ENCODE measurements at places on chromosomes 6 and 20.
A peak's percentile ranks its signal among the peaks of the same experiment; 100 is the strongest.

DNA sequence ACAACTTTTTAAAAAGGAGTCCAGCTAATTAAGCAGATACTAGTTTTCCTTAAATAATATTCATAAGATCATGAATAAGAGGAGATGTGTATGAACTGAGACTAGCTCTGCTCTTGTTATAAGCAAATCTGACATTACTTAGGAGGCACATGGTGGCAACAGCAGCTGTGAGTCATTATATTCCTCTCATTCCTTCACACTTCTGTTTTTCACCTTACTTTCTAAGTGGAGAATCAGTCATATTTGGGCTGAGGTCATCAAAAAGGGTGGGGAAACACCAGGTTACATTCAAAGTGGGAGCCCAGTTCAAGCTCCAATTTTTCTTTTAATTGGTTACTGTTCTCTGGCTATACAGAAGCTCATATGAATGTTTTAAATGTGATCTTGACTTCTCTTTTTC lies 6.0 kb upstream of the RIPPLY2 start:
- DNase-seq: no peak

DNA sequence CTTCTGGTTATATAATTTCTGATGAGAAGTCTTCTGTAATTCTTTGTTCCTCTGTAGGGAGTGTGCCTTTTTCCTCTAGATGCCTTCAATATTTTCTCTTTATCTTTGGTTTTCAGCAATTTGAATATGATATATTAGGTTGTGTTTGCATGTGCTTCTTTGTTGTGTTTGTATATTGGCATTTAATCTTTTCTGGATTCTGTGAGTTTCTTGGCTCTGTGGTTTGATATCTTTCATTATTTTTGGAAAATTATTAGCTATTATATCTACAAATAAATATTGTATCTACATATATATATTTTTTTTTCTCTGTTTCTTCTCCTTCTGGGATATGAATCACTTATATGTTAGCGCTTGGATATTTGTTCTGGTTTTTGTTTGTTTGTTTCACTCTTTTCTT lies 9.1 kb upstream of the DBNDD2 start:
- no peak for DNase-seq

DNA sequence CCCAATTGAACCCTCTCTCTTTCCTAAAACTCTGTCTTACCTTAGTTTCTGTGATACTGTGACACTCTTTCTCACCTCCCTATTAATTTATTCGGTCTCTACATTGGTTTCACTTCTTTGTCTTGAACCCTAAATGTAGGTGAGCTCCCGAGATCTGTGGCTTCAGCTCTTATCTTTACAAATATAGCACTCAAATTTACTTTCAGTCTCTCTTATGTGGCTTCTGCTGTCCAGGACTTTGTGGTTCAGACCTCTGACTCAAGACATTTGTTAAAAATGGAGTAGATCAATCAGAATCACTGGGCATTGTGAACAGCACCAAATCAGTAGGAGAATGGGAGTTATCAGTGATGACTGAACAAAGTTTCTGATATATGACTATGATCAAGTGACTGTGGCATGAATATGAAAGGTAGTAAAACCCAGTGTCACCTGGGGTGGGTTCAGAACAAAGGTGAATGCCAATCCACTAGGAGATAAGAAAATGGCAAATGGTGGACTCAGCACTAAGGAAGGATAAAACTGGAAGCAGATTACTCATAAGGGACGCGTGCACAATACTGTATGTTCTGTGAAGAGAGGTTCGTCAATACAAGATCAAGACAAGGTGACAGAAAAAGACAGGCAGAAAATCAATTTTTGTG lies 27.2 kb downstream of the IL17F start:
- no peak for DNase-seq

DNA sequence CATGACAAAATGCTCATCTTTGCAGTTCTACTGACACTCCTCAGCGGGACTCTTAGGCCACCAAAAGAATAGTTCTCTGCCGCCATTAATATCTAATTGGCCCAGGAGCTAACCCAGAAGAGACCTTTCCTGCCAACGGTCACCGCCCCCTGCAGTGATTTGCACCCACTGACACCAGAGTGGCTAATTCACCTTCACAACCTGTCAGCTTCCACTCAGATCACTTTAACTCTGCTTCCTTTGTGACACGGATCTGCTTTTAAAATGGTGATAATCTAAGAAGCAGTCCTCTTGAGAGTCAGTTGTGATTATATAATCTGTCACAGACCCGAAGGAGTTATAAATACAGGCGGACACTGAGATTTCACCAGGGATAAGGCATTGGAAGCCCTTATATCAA lies 172.8 kb downstream of the FRK start:
- DNase-seq: no peak

DNA sequence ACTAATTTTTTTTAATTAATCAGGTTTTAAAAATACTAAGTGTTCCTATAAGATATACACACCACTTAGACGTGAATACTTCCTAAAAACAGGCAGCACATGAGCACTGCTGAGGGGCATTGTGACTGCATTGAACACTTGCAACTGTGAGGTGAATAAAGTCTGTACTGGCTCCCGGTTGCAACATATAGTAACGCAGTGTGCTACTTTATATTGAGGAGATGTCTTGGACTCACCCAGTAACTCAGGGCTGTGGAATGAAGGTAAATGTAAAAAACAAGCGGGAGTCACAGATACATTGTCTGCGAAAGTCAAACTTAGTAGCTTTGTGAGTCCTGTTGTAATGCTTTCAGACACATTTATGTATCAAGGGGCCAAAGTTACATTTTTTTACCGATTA lies 17.0 kb upstream of the HLA-A start:
- no peak for DNase-seq

DNA sequence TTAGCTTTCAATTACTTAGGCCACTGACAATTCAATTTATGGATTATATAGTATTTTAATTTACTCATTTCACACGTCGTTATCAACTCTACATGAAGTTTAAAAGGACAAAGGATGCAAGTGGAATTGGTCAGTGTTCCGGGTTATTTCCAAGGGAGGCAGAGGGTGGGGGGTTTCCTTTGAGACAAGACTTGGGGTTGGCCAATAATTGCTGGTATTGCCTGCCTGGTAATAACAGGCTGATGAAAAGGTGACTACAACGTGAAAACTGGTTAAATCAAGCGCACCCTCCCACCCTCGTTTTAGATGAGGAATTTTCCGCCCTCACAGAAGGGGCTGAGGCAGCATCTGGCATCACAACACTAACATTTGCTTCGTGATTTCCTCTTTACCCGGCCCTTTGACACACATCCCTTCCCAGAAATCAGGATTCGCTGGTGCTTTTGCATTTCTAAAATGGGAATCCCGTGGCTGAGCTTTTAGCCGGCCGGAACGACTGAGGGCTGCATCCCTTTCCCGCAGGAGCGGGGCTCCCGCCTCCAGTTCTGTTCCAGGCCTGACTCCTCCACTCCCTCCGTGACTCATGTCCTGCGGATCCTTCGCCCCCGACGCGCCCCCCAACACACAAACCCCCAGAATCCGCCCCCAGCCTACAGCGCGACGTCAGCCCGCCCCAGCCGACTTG lies 999 bp upstream of the PIM1 start:
- DNase-seq: no peak

DNA sequence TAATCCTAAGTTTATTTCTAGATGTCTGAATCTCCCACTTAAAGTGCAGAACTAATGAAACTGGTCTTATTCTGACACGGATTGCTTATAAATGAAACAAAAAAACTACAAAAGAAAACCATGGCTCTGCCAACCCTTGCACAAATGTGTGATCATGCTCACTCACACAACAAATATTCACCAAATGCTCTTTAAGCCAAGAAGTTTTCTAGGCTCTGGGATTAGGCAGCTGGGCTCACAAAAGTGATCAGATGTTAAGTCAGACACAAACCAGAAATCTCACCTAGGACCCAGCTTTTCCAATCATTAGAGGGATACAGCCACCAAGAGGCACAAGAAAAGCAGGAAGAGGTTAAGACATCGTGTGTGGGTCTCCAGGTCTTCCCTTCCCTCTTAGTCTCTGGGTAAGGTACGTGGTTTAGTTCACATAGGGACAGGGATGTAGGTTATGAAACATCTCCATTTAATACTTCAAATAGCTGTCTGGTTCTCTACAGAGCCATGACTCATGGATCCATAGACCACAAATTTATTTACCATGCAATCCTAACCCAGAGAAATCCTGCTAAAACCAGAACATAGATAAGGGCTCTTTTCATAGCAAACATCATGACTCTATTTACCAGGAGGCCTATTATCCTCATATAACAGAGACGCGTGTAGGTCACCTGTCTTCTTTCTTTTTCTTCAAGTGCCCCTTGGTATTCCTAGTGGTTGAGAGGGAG lies 165.2 kb downstream of the WDR27 start:
- no peak for DNase-seq

- DNase-seq: peak; percentile 20
These were observed 42.2 kb downstream of the VSTM2L start for GRCh38 chr20:37945091-37945547.

GRCh38 chr20:49559411-49560081 lies 8.4 kb downstream of the PTGIS start:
- DNase-seq: no peak

DNA sequence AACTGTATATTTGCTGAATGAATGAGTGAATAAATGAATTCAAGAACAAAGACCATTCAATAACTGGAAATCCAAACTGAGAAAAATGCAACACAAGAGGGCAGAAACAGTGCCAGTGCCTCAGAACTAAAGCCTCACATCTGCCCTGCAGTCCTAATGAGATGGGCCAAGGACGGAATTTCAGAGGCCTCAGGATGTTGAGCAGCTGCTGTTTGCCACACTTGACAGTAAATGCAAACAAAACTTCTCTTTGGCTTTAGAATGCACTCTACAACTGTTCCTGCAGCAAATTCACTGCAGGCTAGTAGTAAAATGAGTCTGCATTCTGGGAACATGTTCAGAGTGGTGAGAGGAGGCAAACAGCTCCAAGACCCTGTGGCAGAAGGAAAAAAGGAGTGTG lies 177.6 kb upstream of the LRFN2 start:
- no peak for DNase-seq

GRCh38 chr20:31943052-31943471 lies 8.8 kb downstream of the PDRG1 start:
- no peak for DNase-seq

DNA sequence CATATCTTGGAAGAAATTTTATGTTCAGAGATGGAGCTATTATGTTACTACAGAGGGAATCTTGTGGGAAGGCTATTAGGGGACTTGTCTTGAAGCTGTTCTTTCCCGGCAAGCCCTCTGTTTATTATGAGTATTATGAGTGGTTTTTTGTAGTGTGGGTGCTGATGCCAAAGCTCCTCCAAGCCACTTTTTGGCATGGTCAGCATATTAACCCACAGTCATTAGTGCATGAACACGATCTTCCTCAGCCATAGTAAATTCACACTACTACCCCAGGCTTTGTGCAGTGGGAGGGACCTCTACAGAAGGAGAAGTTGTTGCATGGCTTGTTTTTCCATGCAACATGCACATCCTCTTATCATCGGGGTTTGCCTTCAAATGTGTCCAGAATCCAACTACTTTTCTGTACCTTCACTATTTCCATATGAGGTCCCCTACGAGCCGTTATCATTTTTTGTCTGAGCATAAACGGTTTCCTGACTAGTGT lies 6.5 kb upstream of the BMP6 start:
- no peak for DNase-seq

DNA sequence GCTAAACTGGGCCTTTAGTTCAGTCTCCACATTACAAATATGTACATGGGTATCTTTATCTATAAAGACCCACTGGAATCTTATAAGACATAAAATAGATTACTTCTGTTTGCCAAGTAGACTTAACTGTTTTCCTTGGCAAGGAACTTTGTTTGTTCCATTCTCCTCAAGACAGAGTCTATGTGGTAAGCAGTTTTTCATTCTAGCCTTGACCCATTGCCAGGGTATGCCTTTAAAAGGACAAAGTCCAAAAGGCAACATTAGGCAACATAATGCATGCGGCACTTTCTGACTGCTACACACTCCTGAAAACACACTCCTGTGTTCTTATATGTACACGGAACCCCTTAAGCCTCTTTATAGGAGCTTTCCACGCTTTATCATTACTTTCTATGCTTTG lies 20.4 kb downstream of the VNN1 start:
- DNase-seq: no peak

- peak; percentile 58 for DNase-seq
These were observed 438.4 kb upstream of the SPTLC3 start for GRCh38 chr20:12570371-12570770.

DNA sequence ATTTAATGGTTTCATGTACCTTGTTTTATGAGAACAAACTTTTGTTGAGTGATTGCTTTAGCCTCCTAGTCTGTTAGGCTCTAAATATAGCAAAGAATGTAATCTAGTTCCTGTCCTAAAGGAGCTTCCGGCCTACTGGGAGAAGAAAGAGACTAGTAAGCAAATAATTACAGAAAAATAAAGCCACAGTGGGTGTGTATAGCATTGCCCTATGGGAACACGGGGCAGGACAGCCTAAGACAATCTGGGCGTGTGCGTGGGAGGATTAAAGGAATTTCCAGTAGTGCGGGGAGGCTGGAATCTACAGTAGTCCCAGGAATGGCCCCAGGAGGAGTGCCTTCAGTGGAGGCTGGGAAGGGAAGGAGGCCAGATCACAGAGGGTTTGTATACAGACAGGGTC lies 98.1 kb upstream of the AKAP12 start:
- DNase-seq: no peak

GRCh38 chr6:116088946-116089345 lies 11.7 kb upstream of the NT5DC1 start:
- DNase-seq: no peak

DNA sequence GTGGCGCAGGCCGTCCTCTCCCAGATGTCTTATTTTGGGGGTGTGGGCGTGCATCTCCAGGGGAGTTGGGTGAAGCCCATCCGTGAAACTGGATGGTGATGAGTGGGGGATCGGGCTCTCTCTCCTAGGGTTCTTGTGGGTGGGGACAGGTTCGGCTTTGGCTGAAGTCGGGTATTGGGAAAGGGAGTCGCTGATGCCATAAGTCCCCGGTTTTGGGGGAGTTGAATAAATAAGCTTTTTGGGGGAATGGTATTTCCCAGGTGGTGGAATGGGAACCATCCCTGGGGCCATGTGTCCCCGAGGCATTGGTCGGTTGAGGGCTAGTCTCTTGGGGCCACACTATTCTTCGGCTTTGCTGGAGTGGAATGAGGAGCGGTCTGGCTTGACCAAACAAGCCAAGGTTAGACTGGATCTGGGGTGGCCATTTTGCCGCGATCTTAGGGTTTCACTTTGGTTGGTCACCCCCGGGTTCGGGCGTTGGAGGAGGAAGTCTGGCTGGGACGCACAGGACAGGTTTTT lies 481 bp downstream of the ZNF133 start:
- no peak for DNase-seq

DNA sequence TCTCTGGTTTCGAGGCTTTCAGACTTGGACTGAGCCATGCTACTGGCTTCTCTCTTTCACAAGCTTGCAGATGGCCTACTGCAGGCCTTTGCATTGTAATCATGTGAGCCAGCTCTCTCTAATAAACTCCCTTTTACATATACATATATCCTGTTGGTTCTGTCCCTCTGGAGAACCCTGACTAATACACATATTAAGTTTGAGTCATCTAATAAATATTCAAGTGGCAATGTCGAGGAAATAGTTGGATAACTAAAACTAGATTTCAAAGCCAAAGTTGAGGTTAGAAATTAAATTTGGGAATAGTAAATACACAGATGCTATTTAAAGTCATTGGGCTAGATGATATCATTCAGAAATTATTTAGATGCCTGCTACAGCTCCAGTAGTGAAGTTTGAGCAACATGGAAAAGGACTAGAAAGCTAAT lies 1343.4 kb downstream of the GRIK2 start:
- no peak for DNase-seq

All from NCI-H1436 (cell line).